DMS153 (cell line): ENCODE measurements at places on chromosomes 7 and 10.

DNA sequence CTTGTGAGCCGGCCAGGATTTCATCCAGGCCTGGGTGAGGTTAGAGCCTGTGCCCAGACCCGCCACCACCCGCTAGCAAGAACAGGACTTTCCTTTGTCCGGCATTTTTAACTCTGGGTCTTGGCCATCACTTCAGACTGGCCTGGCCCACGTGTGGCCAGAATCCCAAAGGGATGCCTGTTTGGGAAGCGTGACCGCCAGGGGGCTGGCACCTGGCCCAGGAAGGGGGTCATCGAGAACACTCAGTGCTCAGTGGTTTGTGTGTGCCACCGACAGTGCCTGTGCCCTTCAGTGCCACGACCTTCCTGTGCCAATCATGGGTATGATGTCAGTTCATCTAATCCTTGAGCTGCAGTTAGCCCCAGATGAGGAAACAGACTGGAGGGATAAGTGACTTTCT is 85.0 kb downstream of the ZMIZ1 start:
- DNase-seq = no peak

DNA sequence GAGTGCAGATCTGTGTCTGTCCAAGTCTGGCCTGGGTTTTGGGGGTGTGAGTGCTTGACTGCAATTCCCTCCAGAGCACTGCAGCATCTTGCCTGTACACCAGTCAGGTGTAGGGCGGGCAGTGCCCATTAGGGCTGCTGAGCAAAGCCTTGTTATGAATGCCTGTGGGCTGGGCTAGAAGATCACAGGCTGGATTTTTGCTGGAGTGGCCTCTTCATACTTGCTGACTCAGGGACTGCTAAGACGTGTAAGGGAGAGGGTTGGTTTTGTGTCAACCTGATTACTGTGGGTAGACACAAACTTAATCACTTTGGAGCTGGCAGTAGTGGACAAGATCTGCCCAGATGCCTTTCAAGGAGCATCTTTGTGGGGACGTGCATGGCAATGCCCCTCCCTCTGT is 29.6 kb downstream of the DMBT1 start:
- no peak for DNase-seq

DNA sequence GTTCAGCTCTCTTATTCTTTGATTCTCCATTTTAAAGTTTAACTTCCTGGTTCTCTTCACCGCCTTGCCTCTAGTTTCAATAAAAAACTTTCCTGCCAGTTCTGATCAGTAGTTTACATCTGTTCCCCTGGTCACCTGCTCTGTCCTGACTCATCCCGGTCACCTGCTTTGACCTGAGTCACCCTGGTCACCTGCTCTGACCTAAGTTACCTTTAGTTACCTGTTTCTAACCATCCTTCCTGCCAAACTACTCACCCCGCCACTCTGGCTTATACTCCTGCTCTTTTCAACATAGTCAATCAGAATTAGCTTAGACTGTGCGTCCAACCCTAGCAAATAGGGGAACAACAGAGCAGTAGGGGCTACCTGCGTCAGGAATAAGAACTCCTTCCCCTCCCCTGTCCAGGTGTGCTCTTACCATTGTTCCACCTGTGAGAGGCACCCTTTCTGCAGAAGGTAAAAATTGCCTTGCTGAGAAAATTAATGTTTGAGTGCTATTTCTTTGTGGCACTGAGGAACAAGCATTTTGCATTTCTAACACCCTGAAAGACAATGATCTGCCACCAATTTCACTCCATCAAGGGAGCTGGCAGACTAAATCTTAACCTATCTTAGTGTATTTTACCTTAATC is 263.6 kb downstream of the DOCK4 start:
- DNase-seq = no peak

DNA sequence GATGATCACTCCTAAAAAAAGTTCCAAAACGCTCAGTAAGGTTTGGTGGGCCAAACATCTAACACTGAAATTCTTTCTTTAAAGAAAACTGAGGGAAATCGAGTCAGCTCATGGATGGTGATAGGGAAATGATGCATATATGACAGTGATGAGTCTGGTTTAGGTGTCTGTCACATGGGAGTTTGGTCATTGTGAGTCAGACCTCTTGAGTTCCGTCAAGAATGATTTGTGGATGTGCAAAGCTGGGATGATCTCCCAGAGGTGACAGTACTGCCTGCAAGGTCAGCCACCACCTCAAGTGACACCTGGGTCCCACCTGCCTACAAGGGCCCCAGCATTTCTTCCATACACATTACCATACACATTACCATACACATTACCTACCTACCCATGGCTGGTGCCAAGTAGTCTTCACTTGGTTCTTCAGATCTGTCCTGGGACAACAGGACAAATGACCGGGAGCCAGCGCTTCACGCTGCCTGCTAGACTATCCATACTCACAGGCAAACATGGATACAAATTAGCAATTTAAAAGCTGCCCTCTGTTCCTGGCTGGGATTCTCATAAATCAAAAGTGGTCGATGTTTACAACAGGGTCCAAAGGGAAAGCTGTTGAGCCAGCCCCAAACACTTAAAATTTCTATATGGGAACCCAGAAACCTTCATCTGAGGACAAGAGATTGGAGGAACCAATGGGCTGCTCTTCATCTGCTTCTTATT is 128.4 kb downstream of the ADAM12 start:
- DNase-seq = no peak

- no peak for DNase-seq
Observed at GRCh38 chr7:14826426-14826825, 76.1 kb downstream of the DGKB start.

GRCh38 chr10:87867453-87867852 is 4.0 kb downstream of the PTEN start:
- DNase-seq = no peak

- no peak for DNase-seq
Observed at GRCh38 chr7:134565643-134566136, 16.8 kb downstream of the AKR1B15 start.
